ENCODE measurements at places on chromosomes 1 and 21. TPM values are rescaled to one million over a fixed set of nuclear protein-coding genes. Genes with fewer than 3 reads are reported as not detected.

TGFBR3 gene
- total RNA-seq: 112 TPM

LRRC53 gene
- total RNA-seq: not detected

ERG gene
- 4.0 TPM for total RNA-seq

TMPRSS2 gene
- total RNA-seq: not detected

RCC1 gene
- total RNA-seq: 16.9 TPM

PTGFR gene
- total RNA-seq: 3.0 TPM

HUNK gene
- 0.17 TPM for total RNA-seq

LAMC1 gene
- total RNA-seq: 84.6 TPM

CA6 gene
- not detected for total RNA-seq

PRELP gene
- total RNA-seq: 5.4 TPM

GNG4 gene
- total RNA-seq: 6.9 TPM

A3GALT2 gene
- total RNA-seq: not detected

PPOX gene
- total RNA-seq: 30.4 TPM

ZMYM1 gene
- 7.8 TPM for total RNA-seq

MSH4 gene
- total RNA-seq: not detected

OR13G1 gene
- not detected for total RNA-seq

SYPL2 gene
- total RNA-seq: 17.4 TPM

OPTC gene
- total RNA-seq: not detected

FCRLB gene
- total RNA-seq: 3.4 TPM

HSD11B1 gene
- total RNA-seq: 0.17 TPM

OR2T29 gene
- total RNA-seq: not detected

C1orf115 gene
- 6.8 TPM for total RNA-seq

THEM5 gene
- total RNA-seq: not detected

ARHGAP30 gene
- total RNA-seq: 10.1 TPM

All from adrenal gland (tissue), 19 donors.